ENCODE measurements at places on chromosomes 13 and 19. TPM values are rescaled to one million over a fixed set of nuclear protein-coding genes. Genes with fewer than 3 reads are reported as not detected.
A peak's percentile ranks its signal among the peaks of the same experiment; 100 is the strongest.

ZSCAN22 gene
- total RNA-seq: 3.6 TPM

DNA sequence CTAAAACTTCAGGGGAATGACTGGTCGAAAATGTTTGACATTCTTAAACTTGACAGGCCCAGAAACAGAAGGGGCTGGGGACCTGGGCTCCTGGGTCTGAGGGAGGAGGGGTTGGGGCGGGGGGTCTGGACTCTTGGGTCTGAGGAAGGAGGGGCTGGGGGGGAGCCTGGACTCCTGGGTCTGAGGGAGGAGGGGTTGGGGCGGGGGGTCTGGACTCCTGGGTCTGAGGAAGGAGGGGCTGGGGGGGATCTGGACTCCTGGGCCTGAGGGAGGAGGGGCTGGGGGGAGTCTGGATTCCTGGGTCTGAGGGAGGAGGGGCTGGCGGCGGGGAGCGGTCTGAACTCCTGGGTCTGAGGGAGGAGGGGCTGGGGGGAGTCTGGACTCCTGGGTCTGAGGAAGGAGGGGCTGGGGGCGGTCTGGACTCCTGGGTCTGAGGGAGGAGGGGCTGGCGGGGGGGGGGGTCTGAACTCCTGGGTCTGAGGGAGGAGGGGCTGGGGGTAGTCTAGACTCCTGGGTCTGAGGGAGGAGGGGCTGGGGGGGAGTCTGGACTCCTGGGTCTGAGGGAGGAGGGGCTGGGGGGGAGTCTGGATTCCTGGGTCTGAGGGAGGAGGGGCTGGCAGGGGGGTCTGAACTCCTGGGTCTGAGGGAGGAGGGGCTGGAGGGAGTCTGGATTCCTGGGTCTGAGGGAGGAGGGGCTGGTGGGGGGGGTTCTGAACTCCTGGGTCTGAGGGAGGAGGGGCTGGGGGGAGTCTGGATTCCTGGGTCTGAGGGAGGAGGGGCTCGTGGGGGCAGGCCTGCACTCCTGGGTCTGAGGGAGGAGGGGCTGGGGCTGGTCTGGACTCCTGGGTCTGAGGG is 5.5 kb upstream of the KLK6 start:
- no peaks in the 10 kb centered on the region for H3K36me3 ChIP-seq
- no peak overlapping the region for H3K4me3 ChIP-seq
- H3K27ac ChIP-seq: no peak overlapping the region
- peaks cover 13% of the 10 kb centered on the region for H3K27me3 ChIP-seq

GRCh38 chr19:8503510-8503909 is 1.1 kb upstream of the PRAM1 start:
- H3K27ac ChIP-seq: no peak overlapping the region
- no peak overlapping the region for H3K4me3 ChIP-seq

DNA sequence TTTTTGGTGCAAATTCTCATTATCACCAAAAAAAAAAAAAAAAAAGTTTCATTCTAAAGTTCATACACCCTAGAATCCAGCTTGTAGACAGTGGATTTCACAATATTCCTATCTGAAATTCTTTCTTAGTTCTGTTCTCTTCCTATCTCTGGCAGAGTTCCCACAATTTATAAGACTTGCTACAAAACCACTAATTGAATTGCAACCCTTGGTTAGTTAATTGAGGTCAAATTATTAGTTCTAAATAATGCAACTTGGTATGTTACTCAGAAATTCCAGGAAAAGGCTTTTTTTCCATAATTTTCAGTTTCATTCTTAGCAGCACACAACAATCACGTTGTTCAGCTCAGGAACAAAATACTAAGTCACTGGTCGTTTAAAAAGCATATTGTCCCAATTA is 58.5 kb downstream of the SPATA13 start:
- no peaks in the 10 kb centered on the region for H3K27me3 ChIP-seq
- H3K27ac ChIP-seq: no peak overlapping the region
- DNase-seq: no peak
- no peaks in the 10 kb centered on the region for H3K36me3 ChIP-seq

GRCh38 chr13:79097201-79097600 is 308.9 kb downstream of the RBM26 start:
- no peak overlapping the region for H3K4me3 ChIP-seq
- H3K4me1 ChIP-seq: no peaks in the 10 kb centered on the region
- H3K36me3 ChIP-seq: no peaks in the 10 kb centered on the region
- DNase-seq: no peak
- H3K27me3 ChIP-seq: no peaks in the 10 kb centered on the region
- no peak overlapping the region for H3K27ac ChIP-seq

JOSD2 gene
- total RNA-seq: 32.7 TPM

ZNF442 gene
- total RNA-seq: 2.9 TPM

GRCh38 chr19:13849991-13850909 is 26.7 kb upstream of the NANOS3 start:
- H3K27ac ChIP-seq: peak overlapping the region; percentile 98
- DNase-seq: peak; percentile 93
- H3K4me1 ChIP-seq: peaks cover 53% of the 10 kb centered on the region
- no peaks in the 10 kb centered on the region for H3K27me3 ChIP-seq
- H3K4me3 ChIP-seq: peak overlapping the region; percentile 41

SOX1 gene
- not detected for total RNA-seq

OCEL1 gene
- total RNA-seq: 10.7 TPM

CACNG7 gene
- total RNA-seq: not detected

MAB21L1 gene
- 1.8 TPM for total RNA-seq

All from sigmoid colon (tissue), 7 donors.